ENCODE measurements at places on chromosomes 4 and X. TPM values are rescaled to one million over a fixed set of nuclear protein-coding genes. Genes with fewer than 3 reads are reported as not detected.

GRCh38 chr4:185892165-185892564 lies 80.2 kb upstream of the SORBS2 start:
- H3K36me3 ChIP-seq, result no peaks in the 10 kb centered on the region
- H3K27me3 ChIP-seq, result no peaks in the 10 kb centered on the region
- H3K27ac ChIP-seq, result no peak overlapping the region
- no peaks in the 10 kb centered on the region for H3K4me1 ChIP-seq

DNA sequence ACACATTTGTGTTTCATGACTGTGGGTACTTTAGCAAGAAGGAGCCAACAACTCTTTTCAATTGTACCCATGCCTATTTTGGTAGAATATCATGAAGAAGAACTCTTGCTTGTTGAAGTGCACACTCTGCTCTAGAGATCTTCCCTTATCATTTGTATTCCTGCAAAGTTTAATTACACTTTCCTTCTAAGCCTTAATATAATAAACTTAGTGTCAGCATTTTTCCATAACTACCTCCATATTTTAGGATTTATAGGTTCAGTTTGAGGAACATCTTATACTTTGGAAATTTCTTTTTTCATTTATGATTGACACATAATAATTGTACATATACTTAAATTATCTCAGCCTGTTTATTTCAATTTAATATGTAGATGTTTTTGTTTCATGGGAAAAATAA lies 19.1 kb downstream of the FAM47B start:
- no peak overlapping the region for H3K4me3 ChIP-seq
- no peaks in the 10 kb centered on the region for H3K27me3 ChIP-seq
- no peaks in the 10 kb centered on the region for H3K4me1 ChIP-seq
- no peak for DNase-seq

MAOA gene
- total RNA-seq, result 157 TPM

- no peak overlapping the region for H3K27ac ChIP-seq
- no peaks in the 10 kb centered on the region for H3K4me1 ChIP-seq
- DNase-seq, result no peak
- H3K36me3 ChIP-seq, result no peaks in the 10 kb centered on the region
These were observed 16.4 kb downstream of the PLP1 start for GRCh38 chrX:103792916-103793544.

All from stomach (tissue), 19 donors.